ENCODE measurements at places on chromosomes 11 and 22.

GRCh38 chr11:78465169-78465942 lies 47.7 kb upstream of the GAB2 start:
- DNase-seq = no peak

DNA sequence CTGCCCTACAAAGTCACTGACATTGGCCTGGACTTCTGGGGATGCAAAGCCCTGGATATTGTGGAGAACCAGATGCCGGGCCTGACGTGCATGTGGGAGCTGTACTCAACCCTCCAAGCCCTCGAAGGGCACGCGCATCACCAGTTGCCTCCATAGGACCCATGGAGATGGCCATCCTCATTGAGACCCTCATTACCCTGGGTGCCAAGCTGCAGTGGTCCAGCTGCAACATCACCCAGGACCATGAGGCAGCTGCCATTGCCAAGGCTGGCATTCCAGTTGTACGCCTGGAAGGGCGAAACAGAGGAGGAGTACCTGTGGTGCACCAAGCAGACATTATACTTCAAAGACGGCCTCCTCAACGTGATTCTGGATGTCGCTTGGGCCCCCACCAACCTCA lies 1.9 kb downstream of the CCDC83 start:
- no peak for DNase-seq

GRCh38 chr11:115580416-115580815 lies 76.2 kb upstream of the CADM1 start:
- DNase-seq = no peak

GRCh38 chr22:23222033-23222792 lies 41.9 kb downstream of the BCR start:
- no peak for DNase-seq

- DNase-seq = peak; percentile 90
Measured at GRCh38 chr22:44151676-44152075, 29.0 kb upstream of the PARVG start.

GRCh38 chr11:2209900-2210321 lies 38.3 kb upstream of the TH start:
- DNase-seq = no peak

Measured in GM03348 (cell line).